Stimulated activated CD8-positive, alpha-beta memory T cell treated with anti-CD3 and anti-CD28 coated beads, Interleukin-7, amount 100 ng/mL, for 1 hour (primary cell): ENCODE measurements at places on chromosomes 3 and 15.

GRCh38 chr3:133934073-133934970 lies 38.6 kb upstream of the RAB6B start:
- no peak for DNase-seq

DNA sequence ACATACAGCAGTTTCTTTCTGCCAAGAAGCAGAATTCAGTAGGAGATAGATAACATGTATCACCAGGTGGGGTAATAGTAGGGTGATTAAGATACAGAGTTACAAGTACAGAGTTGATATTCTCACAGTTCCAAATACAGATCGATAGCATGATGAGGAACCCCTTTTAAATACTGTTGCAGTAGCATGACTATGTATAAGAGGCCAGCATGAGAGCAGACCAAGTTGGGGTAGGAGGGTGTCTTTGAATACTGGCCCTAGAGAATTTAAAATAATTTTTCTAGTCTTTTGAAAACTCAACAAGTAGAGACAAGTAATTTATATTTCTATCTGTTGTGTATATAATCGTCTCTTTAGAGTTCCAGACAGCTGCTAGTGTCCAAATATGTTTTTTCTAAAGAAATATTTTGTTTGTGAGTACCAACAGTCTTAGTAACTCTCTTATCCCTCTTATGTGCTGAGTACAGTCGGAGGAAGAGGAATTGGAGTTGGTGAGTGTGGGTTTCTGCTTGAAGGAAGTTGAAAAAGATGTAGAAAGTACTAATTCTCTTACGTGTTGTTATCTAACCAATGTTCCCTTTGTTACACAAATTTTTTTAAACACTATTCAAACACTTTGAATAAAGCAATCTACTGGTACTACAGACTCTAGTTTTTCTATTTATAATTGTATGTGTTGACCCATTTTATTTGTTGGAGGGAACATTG lies 30.2 kb downstream of the LYSMD4 start:
- no peak for DNase-seq

DNA sequence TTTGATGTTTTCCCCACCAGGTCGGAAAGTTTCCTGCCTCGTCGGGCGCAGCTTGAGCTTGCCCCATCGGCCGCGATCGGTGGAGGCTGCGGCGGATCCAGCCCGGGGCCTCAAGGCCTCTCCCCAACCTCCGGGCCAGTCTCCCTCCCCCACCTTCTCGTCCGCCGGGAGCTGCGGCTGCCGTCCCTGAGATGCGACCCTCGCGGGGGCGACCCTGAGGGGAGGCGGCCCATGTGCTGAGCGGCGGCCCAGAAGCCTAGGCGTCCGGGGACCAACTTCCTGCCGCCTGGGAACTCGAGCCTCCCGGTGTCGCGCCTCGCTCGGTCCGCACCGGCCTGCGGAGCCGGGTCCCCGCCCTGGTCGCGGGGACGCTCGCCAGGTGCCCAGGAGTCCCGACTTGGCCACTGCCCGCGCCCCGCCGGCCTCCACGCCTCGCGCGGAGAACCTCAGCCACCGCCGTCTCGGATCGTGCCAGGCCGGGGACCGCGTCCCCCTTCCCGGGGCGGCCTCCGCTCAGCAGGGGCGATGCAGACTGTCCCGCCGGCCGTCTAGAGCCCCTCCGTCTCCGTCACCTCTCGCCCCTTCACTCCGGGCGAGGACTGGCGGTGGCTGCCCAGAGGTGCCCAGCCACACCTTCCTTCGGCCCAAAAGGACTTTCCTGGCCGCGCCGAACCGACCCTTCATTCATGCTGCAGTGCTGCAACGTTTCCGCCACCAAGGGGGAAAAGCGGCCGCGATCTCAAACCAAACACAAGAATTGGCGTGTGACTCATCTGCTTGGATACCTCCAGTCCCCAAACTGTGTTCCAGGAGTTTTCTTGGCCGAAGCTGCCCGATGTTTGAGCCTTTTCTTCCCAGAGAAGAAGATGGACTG lies 656 bp downstream of the SLMAP start:
- DNase-seq: no peak

GRCh38 chr15:70297465-70298058 lies 199.8 kb upstream of the TLE3 start:
- DNase-seq: no peak

- no peak for DNase-seq
Measured at GRCh38 chr15:73633991-73634495, 854 bp upstream of the NPTN start.

GRCh38 chr15:45113380-45113990 lies 487 bp downstream of the DUOX2 start:
- no peak for DNase-seq

DNA sequence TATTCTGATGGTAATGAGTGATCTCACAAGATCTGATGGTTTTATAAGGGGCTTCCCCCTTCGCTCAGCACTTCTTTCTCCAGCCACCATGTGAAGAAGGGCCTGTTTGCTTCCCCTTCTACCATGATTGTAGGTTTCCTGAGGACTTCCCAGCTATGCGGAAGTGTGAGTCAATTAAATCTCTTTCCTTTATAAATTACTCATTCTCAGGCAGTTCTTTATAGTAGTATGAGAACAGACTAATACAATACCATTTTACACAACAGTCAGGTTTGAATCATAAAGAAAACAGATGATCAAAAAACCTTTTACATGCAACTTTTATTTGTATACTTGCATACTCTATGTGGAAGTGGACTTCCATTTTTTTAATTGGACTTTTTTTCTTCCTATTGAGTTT lies 46.7 kb upstream of the CBLB start:
- no peak for DNase-seq

GRCh38 chr15:76432604-76433003 lies 96.0 kb downstream of the ISL2 start:
- DNase-seq: no peak

DNA sequence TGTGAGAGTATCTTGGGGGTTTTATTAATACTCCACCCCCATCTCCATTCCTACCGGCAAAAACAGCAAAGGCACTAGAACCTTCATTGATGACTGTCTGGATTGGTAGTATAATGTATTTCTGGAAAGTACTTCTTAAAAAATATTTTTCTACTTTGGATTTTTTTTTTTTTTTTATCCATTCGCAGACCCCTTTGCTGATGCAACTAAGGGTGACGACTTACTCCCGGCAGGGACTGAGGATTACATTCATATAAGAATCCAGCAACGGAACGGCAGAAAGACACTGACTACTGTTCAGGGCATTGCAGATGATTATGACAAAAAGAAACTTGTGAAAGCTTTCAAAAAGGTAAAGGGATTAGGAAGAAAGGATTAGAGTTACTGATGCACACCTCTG lies 1.2 kb downstream of the EIF1B start:
- DNase-seq: no peak

- no peak for DNase-seq
Measured at GRCh38 chr3:161104561-161105551, at the start of gene B3GALNT1. B3GALNT1 (minus strand) TSS chr3:161105349; CDS start chr3:161086754, 18,595 bp downstream.

DNA sequence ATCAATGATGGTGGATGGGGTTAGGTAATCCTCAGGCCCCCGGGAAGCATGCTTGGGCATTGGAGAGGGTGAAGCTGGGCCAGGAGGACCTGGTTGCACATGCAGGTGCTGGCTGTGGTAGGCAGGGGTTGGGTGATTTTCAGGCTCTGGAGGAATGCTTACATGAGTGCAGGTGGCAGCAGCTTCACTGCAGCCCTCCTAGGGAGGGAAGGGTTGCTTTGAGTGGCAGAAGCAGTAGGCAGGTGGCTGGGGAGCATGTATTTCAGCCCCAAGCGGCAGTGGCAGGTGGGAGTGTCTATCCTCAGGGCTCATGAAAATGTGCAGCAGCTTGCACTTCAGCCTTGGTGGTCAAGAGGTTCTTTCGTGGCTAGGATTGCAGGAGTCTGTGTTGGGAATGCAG lies 230.0 kb upstream of the CTNNB1 start:
- no peak for DNase-seq

DNA sequence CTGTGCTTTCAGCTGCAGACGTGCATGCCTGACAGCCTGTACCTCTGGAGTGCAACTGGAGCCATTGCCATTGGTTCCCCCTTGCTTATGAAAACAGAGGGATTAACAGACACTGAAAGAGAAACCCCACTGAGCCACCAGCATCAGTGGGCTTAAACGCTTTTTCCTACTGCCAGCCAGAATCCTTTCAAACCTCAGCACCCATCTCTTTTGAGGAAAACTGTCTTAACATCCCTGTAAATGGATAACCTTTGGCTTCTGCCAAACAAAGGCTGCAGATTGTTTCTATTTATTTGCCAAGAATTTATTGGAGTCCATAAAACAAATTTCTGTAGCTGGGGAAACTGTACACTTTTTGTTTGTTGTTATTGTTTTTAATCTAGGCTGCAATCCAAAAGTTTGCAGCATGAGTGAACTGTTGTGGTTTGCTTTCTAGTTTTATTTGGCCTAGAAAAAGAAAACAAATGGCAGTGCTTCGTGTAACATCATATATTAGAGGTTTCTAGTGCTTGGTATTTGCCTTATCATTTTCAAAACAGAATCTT lies 369.2 kb upstream of the IL12A start:
- no peak for DNase-seq
